ENCODE measurements at places on chromosomes 11 and 22. TPM values are rescaled to one million over a fixed set of nuclear protein-coding genes. Genes with fewer than 3 reads are reported as not detected.

PRR33 gene
- total RNA-seq = not detected

DNA sequence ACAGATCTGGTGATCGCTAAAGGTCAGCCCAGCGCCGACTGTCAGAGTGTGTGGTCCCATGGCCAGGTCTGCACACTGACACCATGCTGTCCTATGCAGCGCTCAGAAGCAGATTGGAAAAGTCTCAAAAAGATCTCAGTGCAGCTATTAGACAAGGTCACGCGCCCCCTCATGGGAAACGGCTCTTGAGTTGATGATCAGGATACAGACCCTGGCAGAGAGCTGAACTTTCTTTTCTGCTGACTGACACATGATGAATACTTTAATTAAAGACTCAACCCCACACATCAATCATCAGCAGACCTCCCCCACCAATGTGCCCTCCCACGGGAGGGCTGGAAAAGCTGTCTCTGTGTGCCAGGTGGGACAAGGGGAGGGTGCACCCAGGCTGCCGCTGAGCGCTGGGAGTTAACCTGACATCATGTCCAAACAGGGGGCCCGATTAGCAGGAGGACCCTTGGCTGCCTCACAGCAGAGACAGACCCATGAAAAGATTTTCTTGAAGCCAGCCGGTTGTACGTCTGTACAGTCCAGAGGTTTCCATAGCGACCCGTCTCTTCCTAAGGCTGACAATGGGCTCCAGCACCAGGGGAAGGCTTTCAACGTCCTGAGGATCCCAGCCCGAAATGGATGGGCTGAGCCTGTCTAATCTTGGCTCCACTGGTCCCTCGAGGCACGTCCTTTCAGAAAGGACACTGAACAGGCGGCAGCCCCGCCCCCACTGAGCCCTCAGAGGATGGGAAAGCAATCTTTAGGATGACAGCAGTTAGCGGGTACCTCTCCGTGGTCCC is 26.9 kb downstream of the RASD2 start:
- H3K27me3 ChIP-seq = no peaks in the 10 kb centered on the region
- H3K4me1 ChIP-seq = peaks cover 62% of the 10 kb centered on the region
- no peaks in the 10 kb centered on the region for H3K36me3 ChIP-seq
- DNase-seq = no peak

DNA sequence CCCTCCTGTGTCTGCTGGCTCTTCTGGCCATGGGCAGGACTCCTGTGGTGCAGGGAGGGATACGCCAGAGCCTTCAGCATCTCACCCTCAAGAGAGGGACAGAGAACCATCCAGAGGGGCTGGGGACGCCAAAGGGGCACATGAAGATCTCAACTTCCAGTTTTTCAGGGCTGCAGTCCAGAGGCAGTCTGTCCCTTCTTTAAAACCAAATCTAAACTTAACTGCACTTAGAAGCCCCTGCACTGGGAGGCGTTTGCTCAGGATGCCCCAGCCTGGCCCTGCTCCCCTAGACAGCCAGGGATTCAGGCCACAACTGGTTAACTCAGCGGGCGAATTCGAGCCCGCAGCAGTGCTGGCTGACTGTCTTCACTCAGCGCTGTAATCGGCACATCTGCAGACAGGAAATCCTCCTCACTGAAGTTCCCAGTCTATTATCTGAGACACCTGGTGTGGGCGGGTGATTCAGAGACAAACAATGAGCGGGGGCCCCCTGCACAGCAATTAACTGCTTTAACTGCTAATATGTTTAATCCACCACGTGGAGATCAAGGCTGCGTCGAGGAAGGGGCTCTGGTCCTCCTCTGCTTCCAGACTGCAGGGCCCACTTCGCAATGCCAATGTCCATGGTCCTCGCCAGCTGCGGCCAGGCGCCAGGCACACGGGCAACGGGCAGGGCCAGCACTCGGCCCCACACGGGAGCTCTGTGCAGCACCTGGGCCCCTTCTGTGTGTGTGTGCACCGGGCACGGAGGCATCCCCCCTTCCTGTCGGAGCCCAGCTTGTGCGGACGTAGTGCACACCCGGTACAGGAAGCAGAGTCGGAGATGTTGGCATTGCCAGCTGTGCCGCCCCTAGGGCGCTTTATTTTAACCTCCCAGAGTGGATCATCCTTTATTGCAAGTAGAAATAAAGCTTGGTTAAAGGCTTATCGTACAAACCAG is 36.9 kb upstream of the GNB1L start:
- no peak overlapping the region for H3K4me3 ChIP-seq
- H3K27ac ChIP-seq = peak overlapping the region; percentile 13
- H3K4me1 ChIP-seq = peaks cover 28% of the 10 kb centered on the region
- H3K27me3 ChIP-seq = no peaks in the 10 kb centered on the region
- no peaks in the 10 kb centered on the region for H3K36me3 ChIP-seq
- DNase-seq = no peak

GP1BB gene
- 16.7 TPM for total RNA-seq

- H3K36me3 ChIP-seq = no peaks in the 10 kb centered on the region
- DNase-seq = no peak
- H3K4me3 ChIP-seq = no peak overlapping the region
- no peak overlapping the region for H3K27ac ChIP-seq
These were observed 100.6 kb downstream of the ST3GAL4 start for GRCh38 chr11:126456089-126456488.
